Mesenchymal stem cell (in vitro differentiated cells and primary cell): ENCODE measurements at places on chromosomes 12 and 14.
A peak's percentile ranks its signal among the peaks of the same experiment; 100 is the strongest.

- DNase-seq: peak; percentile 85
Measured at GRCh38 chr12:3698218-3698974, 54.5 kb downstream of the CRACR2A start.

DNA sequence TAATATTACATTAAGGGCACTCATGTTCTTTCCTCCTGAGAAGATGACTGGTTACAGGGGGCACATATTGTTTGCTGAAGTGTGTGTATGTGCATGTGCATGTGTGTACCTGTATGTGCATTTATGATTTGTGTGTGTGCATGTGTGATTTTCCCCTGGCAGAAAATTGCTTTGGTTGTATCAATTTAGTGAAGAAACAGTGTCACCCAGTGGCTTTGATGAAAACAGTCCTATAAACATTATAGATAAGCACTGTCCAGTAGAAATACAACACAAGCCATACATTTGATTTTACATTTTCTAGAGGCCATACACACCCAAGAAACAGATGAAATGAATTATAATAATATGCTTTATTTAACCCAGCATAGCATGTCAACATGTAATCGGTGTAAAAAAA, 8.6 kb downstream of the PDE3A start:
- peak; percentile 40 for DNase-seq

GRCh38 chr14:50533241-50533705, 904 bp upstream of the MAP4K5 start:
- DNase-seq: peak; percentile 17

DNA sequence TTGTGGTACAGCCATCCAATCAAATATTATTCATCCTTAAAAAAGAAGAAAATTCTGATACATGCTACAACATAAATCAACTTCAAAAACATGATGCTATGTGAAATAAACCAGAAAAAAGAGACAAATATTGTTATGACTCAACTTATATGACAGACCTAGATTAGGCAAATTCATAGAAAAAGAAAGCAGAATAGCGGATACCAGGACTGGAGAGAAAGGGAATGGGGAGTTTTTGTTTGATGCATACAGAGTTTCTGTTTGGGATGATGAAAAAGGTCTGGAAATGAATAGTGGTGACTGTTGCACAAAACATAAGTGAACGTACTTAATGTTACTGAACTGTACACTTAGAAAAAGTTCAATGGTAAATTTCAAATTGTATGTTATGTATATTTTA, 82.3 kb downstream of the SPPL3 start:
- DNase-seq: no peak

- no peak for DNase-seq
Measured at GRCh38 chr12:31781894-31782540, 53.2 kb upstream of the AMN1 start.

GRCh38 chr12:18368594-18368993, 107.3 kb downstream of the PIK3C2G start:
- no peak for DNase-seq

- no peak for DNase-seq
Measured at GRCh38 chr14:23005451-23006187, 4.3 kb downstream of the C14orf93 start.

GRCh38 chr14:39755269-39755878, 323.1 kb upstream of the FBXO33 start:
- no peak for DNase-seq

DNA sequence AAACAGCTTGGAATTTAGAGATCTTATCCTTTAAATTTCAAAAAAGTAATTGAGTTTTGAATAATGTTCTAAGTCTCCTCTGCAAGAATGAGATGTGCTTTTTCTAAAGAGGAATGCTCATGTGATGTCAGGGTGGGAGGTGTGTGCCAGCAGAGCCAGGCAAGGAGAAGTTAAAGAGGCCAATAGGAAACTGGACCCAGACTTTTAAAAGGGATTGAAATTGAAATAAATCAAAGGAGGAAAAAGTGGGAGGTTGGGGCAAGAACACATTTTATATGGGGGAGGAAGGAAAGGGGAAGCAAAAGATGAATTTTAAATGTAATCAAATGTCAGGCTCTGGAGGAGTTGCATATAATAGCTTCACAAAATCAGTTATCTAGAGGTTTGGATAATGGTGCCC, 126.1 kb downstream of the FIGNL2 start:
- DNase-seq: no peak

GRCh38 chr12:12764824-12765223, 20.6 kb upstream of the APOLD1 start:
- no peak for DNase-seq

GRCh38 chr12:123131291-123131832, 19.5 kb downstream of the PITPNM2 start:
- DNase-seq: peak; percentile 31

GRCh38 chr14:38838049-38838978, 264.7 kb downstream of the SEC23A start:
- DNase-seq: no peak

DNA sequence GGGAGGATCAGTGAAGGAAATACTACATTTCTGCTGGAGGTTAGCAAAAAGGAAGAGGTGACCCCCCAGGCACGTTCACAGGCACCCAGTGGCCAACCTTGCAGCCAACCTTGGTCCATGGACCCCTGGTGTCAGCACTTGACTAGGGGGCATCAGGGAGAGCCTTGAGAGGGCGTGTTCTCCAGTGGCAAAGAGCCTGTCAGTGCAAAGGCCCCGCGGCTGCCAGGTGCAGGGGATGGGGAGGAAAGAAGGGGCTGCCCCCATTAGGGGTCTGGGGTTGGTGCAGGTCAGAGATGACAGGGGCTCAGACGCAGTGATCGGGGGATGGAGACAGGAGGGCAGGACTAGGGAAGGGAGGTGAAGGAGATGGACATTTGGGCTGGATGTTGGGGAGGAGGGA, 22.7 kb upstream of the ULK1 start:
- no peak for DNase-seq

DNA sequence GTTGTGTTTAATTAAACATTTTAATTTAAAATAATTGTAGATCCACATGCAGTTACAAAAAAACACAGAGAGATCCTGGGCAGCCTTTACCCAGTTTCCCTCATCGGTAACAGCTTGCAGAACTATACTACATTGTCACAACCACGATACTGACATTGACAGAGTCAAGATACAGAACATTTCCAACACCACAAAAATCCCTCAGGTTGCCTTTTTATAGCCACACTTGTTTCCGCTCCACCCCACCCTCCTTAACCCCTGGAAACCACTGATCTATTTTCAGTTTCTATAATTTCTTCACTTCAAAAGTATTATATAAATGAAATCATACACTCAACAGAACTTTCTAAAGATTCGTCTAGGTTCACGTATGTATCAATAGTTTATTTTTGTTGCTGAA, 458.8 kb upstream of the SOX5 start:
- no peak for DNase-seq

- no peak for DNase-seq
Measured at GRCh38 chr12:38399711-38400206, 83.2 kb downstream of the ALG10B start.

GRCh38 chr12:19575337-19576243, 136.3 kb downstream of the AEBP2 start:
- DNase-seq: peak; percentile 80

GRCh38 chr12:104137001-104137901, 759 bp downstream of the NFYB start:
- peak; percentile 60 for DNase-seq

GRCh38 chr12:50066402-50066801, 9.0 kb downstream of the ASIC1 start:
- peak; percentile 89 for DNase-seq

- DNase-seq: no peak
Measured at GRCh38 chr14:91376547-91377477, 40.8 kb downstream of the CCDC88C start.

DNA sequence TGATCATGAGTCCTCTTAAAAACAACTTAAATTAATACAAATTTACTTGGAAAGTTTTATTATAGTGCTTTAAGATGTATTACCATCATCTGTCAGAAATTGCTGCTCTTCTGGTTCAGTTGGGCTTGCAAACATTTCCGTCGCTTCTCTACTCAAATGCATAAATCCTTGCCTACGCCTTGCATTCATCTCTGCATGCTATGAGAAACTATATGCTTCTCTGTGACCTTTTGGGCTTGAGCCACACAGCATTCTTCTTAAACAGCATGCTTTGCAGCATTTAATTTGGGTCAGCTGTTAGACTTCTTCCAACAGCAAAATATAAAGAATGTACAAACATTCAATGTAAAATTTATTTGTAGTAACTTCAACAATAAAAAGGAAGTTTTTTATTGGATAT, 305.7 kb upstream of the FLRT2 start:
- DNase-seq: no peak

- DNase-seq: no peak
Measured at GRCh38 chr12:76432733-76433132, 84.5 kb upstream of the BBS10 start.

- DNase-seq: no peak
Measured at GRCh38 chr12:119578112-119578511, 15.5 kb upstream of the TMEM233 start.

- peak; percentile 58 for DNase-seq
Measured at GRCh38 chr14:24246765-24247212, 4.4 kb upstream of the TINF2 start.

DNA sequence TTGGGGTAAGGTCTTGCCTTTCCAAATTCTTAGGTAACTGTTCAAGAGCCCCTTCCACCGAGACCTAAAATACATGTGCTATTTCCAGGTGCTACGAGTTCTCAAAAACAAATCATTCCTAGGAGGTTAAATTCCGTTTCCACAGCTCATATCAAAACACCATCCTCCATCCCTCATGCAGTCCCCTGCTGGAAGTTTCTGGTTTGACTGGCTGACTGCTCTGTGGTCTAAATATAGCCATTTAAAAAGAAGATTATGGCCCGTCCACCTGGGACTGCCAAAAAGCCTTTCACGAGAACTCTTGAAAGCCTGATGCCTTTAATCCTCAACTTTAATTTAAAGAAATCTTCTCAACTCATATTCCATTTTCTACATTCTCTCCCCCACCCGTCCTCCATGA, 201.5 kb upstream of the MYL2 start:
- no peak for DNase-seq

GRCh38 chr14:68611599-68611998, 181.3 kb downstream of the ZFP36L1 start:
- no peak for DNase-seq

DNA sequence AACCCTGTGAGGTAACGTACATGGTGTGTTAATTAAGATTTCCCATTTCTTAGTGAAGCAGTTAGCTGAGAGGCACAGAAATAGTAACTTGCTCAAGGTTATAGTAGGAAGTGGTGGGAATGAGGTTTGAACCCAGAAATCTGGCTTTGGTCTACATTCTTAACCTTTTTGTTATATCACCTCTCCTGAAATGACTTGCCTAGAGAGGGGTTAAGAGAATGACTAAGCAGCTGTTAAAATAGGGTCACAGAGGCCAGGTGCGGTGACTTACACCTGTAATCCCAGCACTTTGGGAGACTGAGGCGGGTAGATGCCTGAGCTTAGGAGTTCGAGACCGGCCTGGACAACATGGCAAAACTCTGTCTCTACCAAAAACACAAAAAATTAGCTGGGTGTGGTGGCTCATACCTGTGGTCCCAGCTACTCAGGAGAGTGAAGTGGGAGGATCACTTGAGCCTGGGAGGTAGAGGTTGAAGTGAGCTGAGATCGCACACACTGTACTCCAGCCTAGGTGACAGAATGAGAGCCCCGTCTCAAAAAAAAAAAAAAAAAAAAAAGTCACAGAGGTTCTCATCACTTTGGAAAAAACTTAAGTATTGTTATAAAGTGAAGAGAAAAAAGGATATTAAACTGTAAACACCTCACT, 57.6 kb upstream of the RD3L start:
- DNase-seq: no peak
